Breast epithelium (tissue), 4 donors: ENCODE measurements at places on chromosomes 13 and 19.

DNA sequence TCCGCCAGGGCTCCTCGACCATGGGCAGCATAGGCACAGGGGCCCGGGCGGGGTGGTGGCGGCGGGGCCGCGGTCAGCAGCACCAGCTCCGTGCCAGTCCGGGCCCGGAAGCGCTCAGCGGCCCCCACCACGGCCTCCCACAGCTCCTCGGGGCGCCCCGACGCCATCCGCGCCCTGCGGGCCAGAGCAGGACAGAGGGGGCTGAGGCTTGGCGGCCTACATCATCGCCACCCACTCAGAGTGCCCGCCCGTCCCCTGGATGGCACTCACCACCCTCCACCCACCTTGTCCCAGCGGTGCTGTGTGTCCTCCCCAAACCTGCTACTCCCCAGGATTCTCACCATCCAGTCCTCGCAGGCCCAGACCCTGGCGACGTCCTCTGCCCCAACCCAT lies 4.0 kb downstream of the AKT1S1 start:
- no peak for DNase-seq

DNA sequence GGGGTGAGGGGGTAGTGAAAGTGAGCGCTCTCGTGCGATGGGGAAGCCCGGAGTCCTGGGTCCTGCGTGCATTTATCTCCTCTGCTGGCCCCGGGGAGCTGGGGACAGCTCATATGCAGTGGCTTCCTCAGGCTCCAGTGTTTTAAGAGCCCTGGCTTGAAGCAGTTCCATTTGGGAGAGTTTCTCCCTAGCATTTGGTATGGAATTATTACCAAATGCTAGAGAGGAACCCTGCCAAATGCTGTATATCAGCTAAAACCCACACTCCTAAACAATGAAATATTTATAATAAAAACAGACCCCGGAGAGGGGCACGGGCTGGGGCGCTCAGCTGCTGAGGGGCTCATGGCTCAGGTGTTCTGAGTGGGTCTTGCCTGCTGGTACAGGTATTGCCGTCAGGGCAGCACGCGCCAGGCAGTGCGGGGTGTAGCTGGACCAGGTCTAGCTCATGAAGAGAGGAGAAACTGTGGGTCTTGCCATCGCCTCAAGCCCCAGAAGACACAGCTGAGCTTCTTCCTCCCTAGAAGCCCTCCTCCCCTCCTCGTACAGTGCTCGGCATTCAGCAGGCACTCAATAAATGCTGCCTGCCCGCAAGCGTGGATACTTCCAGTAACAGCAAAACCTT lies 163.6 kb upstream of the ZNF536 start:
- no peak for DNase-seq

DNA sequence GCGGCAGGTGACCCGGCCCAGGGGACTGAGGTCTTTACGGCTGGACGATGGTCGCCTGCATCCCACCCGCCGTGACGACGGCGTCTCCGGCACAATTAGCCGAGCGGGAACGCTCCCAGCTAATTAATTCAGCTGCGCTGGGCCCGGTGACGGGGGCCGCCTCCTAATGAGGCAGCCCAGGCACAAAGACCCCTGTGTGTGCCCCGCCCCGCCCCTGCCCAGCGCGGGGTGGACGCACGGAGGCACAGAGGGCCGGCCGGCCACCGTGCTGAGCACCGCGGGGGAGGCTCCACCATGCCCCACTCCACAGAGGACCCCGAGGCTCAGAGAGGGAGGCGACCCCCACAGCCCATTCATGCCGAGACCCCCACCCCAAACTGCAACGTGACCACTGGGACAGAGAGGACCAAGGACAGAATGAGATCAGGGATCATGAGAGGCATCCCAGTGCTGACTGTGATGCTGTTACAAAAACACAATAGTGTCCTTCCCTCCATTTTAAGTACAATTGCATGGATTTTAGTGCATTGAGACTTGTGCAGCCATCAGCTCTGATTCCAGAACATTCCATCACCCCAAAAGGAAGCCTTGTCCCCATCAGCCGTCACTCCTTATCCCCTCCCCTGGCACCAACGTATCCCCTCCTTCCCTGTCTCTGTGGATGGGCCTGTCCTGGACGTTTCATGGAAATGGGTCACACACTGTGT lies 17.0 kb downstream of the EFNA2 start:
- no peak for DNase-seq

DNA sequence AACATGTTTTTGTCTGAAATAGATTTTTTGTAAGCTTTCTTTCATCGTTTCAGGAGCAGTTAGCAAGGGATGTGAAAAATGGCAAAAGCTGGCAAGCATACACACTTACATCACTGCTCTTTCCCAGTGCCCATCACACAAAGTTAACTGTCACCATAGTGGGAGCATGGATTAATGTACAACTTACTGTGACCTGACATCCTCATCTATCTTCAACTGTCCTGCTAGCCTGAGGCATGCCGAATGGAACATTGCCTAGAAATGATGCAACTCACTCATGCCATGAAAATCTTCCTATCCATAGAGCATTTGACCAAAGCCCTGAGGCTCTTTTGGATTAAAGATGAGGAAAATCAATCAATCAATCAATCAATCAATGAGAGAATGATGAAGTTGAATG lies 491.7 kb upstream of the SLC10A2 start:
- DNase-seq, result no peak

DNA sequence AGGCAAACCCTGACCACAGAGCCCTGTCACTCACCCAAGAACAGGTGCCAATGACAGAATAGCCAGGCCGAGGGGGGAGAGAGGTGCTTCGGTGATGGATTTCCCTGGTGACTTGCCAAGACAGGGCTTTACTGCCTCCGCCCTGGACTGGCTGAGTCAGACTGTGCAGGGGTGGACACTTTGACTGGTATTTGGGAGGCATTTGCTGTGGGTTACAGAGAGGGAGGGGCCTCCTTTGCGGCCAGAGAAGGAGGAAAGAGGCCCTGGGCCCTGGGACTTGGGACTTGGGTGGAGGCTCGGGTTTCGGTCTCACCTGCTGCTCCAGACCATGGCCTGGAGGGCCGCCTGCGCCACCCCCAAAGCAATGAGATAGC lies 4.6 kb upstream of the EPS8L1 start:
- peak; percentile 39 for DNase-seq

GRCh38 chr19:45947926-45948325 lies 25.7 kb downstream of the NOVA2 start:
- DNase-seq, result no peak

GRCh38 chr13:47413112-47413511 lies 516.3 kb upstream of the HTR2A start:
- DNase-seq, result no peak

- DNase-seq, result no peak
These were observed 147.4 kb downstream of the PDS5B start for GRCh38 chr13:32733690-32734089.

DNA sequence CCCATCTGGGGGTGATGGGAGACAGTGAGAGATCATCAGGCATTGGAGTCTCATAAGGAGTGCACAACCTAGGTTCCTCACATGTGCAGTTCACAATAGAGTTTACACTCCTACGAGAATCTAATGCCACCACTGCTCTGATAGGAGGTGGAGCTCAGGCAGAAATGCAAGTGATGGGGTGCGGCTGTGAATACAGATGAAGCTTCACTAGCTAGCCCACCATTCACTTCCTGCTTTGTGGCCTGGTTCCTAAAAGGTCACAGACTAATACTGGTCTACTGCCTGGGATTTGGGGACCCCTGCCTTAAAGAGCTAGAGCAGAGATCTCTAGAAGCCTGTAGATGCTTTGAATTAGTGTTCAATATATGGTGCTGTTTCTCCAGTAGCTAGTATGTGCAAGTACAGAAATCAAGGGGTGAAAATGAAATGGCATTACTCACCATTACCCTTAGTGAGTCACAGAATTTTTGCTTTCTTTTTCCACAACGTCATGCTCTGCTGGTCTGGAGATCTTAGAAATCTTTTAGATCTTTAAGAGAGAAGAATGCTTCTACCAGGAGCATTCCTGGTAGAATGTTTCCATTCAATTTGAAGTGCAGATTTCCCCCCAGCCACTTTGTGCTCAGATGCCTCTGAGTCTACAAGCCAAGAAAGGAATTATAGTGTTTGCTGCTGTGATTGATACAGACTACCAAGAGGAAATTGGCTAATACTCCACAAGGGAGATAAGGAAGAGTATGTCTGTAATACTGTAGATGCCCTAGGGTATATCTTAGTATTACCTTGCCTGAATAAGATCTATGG lies 2301.2 kb downstream of the PCDH9 start:
- DNase-seq, result no peak

- peak; percentile 48 for DNase-seq
These were observed 40.8 kb downstream of the BBC3 start for GRCh38 chr19:47190167-47190727.

GRCh38 chr13:106350208-106350607 lies 185.3 kb downstream of the EFNB2 start:
- no peak for DNase-seq

DNA sequence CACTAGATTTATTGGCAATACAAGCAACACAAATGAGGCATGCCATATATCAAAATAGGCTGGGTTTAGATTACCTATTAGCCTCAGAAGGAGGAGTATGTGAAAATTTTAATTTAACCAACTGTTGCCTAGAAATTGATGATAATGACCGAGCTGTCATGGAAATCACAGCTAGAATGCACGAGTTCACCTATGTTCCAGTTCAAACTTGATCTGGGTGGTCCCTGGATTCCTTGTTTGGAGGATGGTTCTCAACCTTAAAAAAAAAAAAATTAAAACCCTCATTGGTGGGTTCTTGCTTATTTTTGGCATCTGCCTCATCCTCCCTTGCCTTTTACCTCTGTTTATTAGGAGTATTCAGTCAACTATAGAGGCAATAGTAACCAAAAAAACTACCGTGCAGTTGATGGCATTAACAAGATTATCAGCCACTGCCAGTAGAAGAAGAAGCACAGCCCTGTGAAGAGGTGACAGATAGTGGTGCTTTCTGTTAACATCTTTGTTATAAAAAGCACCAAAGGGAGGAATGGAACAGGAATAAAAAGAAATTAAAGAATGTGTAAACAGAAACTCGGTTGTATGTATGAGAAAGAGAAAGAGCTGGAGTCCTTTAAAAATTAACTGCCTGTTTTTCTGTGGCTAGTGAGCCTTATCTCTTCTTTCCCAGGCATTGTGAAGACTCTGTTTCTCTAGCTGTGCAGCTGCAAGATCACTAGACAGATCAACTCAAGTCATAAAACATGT lies 106.4 kb downstream of the ZNF429 start:
- DNase-seq, result no peak

DNA sequence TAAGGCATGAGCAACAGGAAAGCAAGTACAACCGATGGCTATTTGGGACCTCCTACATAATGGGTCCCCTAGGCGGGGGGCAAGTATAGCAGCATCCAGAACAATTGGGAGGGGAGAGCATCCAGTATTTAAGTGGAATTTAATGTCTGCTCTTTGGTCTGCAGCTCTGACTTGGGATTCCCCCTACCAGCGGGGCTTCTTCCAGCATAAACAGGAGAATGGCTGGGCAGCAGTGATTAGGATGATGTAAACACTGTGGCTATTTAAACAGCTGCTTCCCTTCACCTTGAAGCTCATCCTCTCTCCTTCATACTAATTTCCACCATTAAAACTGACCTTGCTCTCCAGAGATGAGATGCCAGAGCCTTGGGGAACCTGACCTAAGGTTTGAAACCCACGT lies 73.9 kb upstream of the OXGR1 start:
- DNase-seq, result no peak

DNA sequence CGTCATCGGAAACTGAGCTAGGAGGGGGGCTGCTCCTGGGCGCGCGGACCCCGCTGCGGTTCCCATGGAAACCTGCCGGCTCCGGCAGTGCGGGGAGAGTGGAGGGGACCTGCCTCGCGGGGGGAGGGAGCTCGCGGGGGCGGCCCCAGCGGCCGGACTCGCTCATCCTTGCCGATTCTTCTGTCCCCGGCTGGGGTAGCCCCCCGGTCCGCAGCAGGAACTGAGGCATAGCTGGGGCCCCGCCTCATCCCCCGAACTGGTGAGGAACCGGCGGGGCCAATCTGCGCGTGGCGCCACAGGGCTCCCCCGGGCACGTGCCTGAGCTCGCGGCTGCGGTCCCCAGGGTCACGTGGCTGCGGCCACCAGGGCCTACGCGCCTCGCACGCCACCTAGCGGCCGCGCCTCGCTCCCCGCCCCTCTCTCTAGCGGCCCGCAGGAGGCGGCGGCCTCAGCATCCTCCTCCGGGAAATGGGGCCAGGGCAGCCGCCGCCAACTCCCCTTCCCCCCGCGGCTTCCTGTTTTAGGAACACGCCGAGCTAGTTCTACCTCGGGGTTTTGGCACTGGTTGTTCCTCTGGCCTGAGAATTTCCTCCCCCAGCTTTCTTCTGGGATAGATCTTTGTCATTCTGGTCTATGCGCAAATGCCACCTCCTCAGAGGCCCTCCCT lies 1.7 kb upstream of the ELAVL3 start:
- peak; percentile 65 for DNase-seq

DNA sequence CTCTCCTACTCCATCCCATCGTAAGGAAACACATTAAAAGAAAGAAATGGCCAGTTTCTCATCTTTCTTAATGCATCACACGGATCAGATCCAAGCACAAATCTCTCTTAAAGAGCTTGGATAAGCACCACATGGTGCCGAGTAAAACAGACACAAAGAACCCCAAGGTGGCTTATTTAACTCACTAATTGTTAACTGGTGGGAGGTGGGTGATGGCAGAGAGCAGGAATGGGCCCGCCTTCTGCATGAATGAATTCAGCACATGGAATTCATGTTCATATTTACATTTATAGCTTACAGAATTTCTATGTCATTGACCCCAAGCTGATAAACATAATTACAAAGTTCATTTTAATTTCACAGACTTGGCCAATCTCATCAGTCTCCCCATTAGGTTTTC lies 89.9 kb downstream of the MZT1 start:
- no peak for DNase-seq

DNA sequence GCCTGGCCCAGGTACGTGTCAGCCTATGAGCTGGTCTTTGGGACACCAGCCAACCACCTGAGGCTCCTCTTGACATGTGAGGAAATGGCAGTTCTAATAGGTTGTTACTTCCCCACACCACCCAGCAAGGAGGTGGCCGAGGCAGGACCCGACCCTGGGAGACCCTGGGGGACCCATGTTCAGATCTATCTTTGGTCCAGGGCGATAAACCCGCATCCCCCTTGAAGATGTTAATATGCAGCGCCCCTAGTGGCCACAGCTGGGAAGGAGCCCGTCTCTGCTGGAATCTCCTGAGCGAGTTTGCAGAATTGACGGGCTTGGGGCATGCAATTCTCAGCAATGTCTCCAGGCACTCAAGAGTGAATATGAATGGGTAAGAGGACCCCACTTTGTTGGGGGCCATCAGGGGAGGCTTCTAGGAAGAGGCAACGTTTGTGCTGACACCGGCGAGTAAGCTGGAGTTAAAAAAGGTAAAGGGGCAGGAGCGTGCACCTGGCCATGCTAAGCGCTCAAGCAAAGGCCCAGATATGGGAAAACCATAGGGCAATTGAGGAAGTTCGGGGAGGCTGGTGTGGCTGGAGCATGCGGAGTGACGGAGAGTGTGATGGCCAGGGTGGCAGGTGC lies 1.5 kb upstream of the MYO1F start:
- peak; percentile 73 for DNase-seq

DNA sequence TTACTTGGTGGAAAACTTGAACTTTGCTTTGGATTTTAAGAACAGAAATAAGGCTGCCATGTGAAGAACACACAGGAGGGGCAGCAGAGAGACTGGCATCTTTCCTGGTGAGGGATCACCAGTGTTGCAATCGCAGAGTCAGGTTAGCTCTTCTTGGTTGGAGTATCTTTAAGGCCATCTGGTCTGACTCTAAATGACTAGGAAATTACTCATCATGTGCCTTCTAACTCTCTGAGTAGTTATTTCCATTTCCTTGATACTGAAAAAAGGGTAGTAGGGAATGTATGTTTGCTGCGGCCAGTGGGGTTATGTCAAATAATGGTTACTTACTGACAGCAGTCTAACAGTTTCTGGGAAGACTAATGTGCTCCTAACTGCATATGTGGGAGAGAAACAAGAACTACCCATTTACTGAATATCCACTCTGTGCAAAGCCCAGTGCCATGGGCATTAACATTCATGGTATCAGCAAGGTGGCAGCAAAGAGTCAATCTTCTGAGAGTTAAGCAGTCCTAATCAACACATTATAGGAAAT lies 122.1 kb downstream of the COG6 start:
- no peak for DNase-seq
